ENCODE measurements at places on chromosomes 4 and X.

- DNase-seq: no peak
Observed at GRCh38 chr4:82458729-82459128, 28.3 kb downstream of the ENOPH1 start.

DNA sequence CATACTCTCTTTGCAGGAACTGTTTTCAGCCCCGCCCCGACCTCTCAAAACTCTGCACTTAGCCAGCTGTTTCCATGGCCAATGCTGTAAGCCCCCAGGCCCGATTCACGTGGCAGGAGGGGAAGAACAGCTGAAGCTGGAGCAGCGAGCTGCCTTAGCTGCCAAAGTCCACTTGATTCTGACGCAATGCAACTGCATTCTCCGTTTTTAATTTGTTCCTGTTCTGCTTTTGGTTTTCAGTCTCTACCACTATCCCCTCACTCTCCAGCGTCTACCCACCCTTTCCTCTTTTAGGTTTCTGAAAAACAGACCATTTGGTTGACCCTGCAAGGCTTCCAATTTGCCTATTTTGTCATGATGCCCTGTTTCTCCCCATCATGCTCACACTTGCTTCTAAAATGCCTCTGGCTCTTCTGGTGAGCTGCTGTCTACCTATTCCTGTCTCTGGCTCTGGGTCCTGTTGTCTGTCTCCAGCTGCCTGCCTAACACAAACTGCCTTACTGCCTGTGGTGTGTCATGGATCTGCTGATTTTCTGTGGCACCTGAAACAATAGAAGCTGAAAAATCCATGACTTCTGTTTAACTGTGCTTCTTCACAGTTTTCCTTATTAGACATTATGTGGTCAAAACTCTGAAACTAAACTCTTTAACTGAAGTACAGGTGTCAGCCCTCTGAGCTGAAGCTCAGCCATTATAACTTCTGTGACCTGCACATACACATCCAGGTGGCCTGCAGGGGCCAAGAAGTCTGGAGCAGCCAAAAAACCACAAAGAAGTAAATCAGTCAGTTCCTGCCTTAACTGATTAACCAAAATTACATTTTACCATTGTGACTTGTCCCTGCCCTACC is 160.5 kb upstream of the AGTR2 start:
- DNase-seq: no peak

GRCh38 chrX:25067271-25068172 is 51.8 kb upstream of the ARX start:
- DNase-seq: no peak

- no peak for DNase-seq
Observed at GRCh38 chr4:158065176-158065575, 107.6 kb downstream of the GASK1B start.

DNA sequence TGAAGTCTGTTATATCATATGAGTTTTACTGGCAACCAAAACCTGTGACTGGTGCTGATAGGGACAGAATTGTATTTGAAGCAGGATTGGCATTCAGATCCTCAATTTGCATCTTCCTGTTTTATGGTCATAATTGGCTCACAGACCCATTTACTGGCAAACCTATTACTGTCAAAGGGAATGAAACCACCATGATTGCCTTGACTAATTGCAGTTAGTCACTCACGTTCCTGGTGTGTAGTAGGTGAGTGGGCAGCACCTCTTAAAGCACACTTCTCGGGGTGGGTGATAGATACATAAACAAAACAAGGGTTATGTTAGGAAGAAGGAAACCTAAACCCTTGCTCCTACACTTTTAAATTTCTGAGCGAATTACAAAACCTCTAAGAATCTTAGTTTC is 81.0 kb downstream of the PPEF2 start:
- DNase-seq: no peak

- DNase-seq: no peak
Observed at GRCh38 chr4:173436149-173436579, 37.2 kb upstream of the SCRG1 start.

GRCh38 chr4:168489616-168490015 is 7.2 kb upstream of the PALLD start:
- no peak for DNase-seq

- no peak for DNase-seq
Observed at GRCh38 chrX:150196285-150196684, 166.8 kb upstream of the MAMLD1 start.

DNA sequence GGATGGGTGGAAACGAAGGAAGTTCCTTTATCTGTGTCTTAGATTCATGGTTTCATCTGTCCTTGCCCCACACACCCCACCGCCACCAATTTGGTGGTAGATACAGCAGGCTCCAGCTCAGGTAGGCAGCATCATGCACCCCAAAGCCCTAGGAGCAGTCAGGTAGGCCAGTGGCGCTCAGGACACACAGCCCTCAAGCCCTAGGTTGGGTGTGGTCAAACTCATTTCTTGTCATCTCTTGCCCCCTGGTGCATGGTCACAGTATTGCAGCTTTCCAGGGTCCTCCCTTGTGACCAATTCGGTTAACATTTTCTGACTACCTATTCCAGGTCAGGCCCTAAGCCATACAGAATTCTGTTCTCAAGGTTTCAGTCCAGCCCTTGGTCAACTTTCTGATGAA is 14.5 kb upstream of the PRRG3 start:
- DNase-seq: peak; percentile 75

DNA sequence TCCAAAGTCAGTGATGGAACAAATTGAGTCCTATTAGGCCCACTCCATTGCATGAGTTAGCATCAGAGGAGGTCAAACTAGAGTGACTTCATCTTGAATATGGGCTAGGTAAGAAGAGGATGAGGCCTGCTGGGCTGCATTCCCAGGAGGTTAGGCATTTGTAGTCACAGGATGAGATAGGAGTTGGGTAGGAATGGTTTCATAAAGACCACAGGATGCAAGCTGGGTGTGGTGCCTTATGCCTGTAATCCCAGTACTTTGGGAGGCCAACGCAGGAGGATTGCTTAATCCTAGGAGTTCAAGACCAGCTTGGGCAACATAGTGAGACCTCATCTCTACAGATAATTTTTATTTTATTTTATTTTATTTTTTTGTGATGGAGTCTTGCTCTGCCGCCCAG is 26.8 kb downstream of the PDGFRA start:
- no peak for DNase-seq

- no peak for DNase-seq
Observed at GRCh38 chr4:23169608-23170311, 477.0 kb downstream of the GBA3 start.

- no peak for DNase-seq
Observed at GRCh38 chr4:179989975-179990374, 2253.2 kb upstream of the TENM3 start.

DNA sequence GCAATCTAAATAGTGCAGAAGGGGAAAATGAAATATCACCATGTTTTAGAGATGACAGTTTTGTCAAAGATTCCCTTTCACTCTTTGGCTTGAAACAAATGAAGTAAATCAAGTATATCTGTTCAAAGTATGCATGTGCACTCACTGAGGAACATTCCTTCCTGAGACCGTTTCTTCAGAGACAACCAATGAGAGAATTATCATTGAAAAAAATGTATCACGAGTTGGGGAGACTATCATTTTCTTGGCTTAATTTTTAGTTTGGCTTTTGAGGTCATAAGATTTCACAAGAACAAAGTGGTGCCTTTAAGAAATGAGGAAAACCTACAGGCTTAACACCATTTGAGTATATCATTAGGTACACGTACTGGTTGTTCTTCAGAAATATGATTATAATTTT is 56.3 kb downstream of the PCDH7 start:
- no peak for DNase-seq

DNA sequence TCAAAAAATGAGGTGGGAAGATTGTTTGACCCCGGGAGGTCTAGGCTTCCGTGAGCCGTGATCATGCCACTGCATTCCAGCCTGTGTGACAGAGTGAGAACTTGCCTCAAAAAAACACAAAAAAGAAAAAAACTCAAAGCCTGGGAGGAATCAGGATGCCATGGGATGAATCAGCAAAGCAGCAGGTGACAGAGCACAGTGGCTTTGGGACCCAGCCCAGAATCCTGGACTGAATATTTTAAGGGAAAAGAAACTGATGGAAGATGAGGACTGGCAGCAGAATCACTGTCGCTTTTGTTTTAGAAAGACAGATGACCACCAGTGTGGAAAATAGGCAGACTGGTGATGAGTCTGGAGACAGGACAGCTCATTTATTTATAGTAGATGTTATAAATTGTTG is 16.6 kb downstream of the S100G start:
- DNase-seq: no peak

GRCh38 chr4:52298444-52298843 is 247.3 kb downstream of the SPATA18 start:
- DNase-seq: no peak

DNA sequence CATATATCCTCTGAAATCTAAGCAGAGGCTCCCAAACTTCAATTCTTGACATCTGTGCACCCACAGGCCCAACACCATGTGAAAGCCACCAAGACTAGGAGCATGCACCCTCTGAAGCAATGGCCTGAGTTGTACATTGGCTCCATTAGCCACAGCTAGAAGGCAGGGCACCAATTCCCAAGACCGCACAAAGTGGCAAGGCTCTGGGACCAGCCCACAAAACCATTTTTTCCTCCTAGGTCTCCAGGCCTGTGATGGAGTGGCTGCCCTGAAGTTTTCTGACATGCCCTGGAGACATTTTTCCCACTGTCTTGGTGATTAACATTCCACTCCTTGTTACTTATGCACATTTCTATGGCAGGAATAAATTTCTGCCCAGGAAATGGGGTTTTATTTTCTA is 232.2 kb upstream of the GRID2 start:
- no peak for DNase-seq

GRCh38 chr4:1973661-1974060 is 35.1 kb downstream of the NELFA start:
- no peak for DNase-seq

- DNase-seq: no peak
Observed at GRCh38 chr4:44256414-44256813, 192.2 kb downstream of the KCTD8 start.

- no peak for DNase-seq
Observed at GRCh38 chr4:159272273-159273140, 169.6 kb downstream of the RAPGEF2 start.

DNA sequence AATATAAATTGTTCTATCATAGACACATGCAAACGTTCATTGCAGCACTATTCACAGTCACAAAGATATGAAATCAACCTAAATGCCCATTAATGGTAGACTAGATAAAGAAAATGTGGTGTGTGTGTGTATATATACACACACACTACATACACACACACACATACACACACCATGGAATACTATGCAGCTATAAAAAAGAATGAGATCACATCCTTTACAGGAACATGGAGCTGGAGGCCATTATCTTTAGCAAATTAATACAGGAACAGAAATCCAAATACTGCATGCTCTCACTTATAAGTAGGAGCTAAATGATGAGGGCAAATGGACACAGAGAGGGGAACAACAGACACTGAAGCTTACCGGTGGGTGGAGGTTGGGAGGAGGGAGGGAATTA is 65.2 kb downstream of the MTHFD2L start:
- DNase-seq: no peak

GRCh38 chr4:113730467-113731216 is 30.9 kb downstream of the CAMK2D start:
- no peak for DNase-seq

GRCh38 chr4:160009656-160010493 is 907.0 kb downstream of the RAPGEF2 start:
- no peak for DNase-seq

- DNase-seq: no peak
Observed at GRCh38 chr4:127450276-127450675, 182.5 kb upstream of the INTU start.

- DNase-seq: no peak
Observed at GRCh38 chrX:24117258-24117657, 32.3 kb upstream of the ZFX start.

DNA sequence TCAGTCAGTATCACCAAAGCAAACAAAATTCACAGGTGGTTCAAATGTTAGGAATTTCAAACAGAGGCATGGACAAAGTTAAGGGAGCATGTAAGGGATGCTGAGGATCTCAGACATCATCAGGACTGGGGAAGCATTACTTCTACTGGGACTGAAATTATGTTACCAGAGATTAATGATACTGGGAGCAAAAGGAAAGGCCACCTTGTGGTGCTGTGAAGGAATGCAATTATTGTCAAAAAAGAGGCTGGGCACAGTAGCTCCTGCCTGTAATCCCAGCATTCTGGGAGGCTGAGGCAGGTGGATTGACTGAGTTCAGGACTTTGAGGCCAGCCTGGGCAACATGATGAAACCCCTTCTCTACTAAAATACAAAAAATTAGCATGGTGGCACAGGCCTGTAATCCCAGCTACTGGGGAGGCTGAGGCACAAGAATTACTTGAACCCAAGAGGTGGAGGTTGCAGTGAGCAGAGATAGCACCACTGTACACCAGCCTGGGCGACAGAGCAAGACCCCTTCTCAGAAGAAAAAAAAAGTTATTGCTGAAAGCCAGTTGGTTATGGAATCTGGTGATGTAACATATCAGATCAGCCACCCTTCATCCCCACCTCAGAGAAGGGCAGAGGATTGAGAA is 954.3 kb downstream of the PCDH7 start:
- DNase-seq: no peak

GRCh38 chr4:94399721-94400120 is 52.0 kb upstream of the PDLIM5 start:
- no peak for DNase-seq

- no peak for DNase-seq
Observed at GRCh38 chrX:56026815-56027214, 205.3 kb upstream of the KLF8 start.

- no peak for DNase-seq
Observed at GRCh38 chr4:167826281-167826680, 266.1 kb upstream of the ANXA10 start.

GRCh38 chr4:10750714-10751113 is 66.1 kb upstream of the CLNK start:
- DNase-seq: no peak

DNA sequence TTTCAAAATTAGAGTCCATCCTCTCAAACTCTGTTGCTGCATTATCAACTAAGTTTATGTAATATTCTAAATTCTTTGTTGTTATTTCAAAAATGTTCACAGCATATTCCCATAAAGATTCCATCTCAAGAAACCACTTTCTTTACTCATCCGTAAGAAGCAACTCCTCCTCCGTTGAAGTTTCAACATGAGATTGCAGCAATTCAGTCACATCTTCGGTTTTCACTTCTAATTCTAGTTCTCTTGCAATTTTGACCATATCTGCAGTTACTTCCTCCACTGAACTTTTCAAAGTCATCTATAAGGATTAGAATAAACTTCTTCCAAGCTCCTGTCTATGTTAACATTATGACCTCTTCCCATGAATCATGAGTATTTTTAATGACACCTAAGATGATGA is 216.6 kb upstream of the SLC7A11 start:
- no peak for DNase-seq
